ENCODE measurements at places on chromosomes 4 and X.
A peak's percentile ranks its signal among the peaks of the same experiment; 100 is the strongest.

- DNase-seq, result peak; percentile 64
These were observed 250.7 kb downstream of the NAP1L3 start for GRCh38 chrX:93422693-93423092.

DNA sequence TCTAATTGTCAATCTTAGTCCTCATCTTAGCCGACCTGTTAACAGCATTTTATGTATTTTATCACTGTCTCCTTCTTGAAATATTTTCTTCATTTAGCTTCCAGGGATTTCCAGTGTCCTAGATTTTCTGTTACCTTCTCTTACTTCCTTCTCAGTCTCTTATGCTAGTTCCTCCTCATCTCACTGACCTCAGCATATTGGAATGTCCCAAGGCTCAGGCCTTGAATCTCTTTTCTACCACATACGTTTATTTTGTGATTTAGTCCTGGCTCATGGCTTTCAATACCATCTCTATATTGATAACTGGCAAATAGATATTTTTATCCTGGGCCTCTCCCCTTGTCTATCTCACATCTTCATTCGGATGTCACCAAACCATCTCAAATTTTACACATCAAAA is 61.1 kb downstream of the IQCM start:
- DNase-seq, result peak; percentile 76

DNA sequence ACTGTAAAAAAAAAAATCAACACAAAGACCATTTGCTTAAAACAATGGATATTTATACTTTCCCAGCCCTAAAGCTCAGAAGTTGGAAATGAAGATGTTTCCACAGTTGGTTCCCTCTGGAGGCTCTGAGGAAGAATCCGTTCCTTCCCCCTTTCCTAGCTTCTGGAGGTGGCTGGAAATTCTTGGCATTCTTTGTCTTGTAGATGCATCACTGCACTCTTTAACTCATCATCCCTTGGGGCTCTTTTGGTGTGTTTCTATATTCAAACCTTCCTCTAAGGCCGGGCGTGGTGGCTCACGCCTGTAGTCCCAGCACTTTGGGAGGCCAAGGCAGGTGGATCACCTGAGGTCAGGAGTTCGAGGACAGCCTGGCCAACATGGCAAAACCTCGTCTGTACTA is 78.7 kb downstream of the VCX3A start:
- DNase-seq, result peak; percentile 72

GRCh38 chr4:107148904-107149303 is 112.8 kb upstream of the DKK2 start:
- peak; percentile 22 for DNase-seq

- no peak for DNase-seq
These were observed 2.1 kb downstream of the HSD17B11 start for GRCh38 chr4:87388901-87389300.

DNA sequence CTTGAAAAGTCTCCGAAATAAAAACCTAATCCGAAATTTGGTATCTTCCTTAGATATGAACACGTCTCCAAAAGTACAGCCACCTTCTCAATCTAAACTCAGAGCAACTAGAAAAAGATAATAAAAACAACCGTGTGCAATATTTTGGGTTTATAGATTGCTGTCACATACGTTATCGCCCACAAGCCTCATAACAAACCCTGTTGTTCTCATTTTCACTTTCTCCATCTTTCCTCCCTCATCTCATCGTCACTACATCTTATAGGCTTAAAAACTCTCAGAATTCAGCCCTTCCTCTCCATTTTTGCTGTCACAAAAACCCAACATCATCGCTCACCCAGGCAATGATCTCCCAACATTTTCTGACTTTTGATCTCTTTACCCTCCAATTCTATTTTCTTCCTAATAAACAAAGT is 448 bp upstream of the SCFD2 start:
- DNase-seq, result no peak

DNA sequence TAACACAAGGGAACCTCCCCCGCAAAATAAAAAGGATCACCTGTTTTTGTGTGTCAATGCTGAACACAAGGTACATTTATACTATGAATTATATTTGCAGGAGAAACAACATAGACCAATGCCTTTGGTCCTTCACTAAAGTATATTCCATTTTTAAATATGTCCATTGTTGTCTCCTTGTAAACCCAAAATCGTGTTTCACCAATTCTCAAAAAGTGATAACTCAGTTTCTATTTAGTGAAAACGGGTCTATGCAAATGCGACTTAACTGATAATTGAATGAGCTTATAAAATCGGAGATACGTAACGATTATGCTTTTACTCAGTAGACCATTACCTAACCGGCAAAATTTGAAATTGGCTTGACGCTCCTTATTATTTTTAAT is 2.1 kb downstream of the BRWD3 start:
- no peak for DNase-seq

DNA sequence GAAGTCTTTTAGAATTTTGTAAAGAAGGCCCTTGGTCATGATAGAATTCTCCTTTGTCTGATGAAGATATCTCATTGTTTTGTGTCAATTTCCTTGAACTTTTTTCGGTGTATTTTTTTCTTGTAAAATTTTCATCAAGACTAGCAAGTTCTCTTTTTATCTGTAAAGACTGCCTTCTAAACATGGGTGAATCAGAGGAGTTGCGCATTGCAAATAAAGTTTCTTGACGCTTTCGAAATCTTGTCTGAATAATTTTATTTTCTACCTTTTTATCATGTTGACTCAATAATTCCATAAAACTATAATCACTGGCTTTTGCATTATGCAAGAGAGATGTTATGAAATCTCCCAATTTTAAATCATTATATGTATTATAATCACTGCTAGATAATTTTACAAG is 66.2 kb downstream of the NCAPG start:
- no peak for DNase-seq

- peak; percentile 69 for DNase-seq
These were observed 892.4 kb upstream of the TENM3 start for GRCh38 chr4:181350615-181351415.

GRCh38 chrX:45295259-45295986 is 94.7 kb upstream of the DIPK2B start:
- no peak for DNase-seq

GRCh38 chrX:98191003-98191402 is 1307.3 kb downstream of the RPA4 start:
- DNase-seq, result no peak

DNA sequence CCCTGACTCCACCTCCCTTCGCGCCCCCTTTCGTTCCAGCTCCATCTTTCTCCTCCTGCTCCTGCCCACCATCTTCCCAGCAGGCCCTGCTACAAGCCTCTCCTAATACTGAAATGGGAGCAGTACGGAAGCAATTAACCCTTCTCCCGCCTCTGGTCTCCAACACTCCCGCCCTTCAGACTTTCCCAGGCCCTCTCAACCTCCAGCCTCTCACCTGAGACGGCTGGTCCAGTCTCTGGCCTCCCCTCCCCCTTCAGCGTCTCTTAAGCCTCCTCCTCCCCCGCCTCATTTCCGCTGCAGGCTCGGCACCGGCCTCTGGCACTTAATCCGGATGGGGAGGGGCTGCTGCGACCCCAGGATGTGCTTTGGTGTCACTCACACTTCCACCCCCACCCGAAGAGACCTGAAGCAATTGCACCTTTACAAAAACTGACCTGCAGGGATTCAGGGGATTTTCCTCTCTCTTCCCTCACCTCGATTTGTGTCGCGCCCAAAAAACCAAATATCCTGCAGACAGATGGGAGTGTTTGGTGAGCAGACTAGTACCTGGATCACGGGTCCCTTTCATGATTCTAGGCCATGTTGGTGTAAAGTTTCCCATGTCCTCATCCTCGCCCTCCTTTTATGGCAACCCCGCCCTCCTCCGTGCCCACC is 657 bp downstream of the TCEAL8 start:
- peak; percentile 98 for DNase-seq

DNA sequence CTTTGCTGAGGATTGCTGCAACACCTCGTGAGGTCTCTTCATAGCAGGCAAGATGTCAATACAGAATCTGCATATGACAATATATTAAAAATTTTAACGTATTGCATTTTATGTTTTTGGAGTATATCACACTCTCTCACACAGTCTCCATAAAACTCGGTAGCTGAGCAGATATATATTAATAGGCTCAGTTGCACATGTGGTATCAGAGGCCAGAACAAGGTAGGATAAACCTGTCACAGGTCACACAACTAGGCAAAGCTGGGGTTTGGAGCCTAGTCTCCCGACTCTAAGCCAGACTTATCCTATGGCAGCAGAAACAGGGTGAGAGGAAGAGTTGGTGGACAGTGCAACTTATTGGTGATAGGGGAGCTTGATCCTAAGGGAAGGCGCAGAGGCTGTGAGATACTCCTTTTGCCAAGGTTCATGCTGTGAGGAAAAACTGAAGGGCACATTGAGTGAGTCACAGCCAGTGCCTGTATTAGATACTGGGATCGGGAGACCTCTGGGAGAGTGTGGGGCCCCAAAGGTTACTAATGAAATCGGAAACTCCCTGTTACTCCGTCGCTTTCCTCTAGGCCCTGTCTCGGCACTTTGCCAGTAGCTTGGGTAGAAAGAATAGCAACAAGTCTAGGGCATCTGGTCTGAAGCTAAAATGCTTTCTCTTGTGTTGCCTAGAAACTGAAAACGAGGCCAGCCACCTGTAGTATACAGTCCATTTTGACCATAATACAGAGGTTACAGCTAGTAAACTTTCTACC is 195.7 kb downstream of the ARHGAP10 start:
- DNase-seq, result peak; percentile 4

GRCh38 chr4:70152088-70152487 is 1.9 kb upstream of the PRR27 start:
- no peak for DNase-seq

- DNase-seq, result no peak
These were observed 424.2 kb downstream of the PDGFC start for GRCh38 chr4:156547439-156547838.

DNA sequence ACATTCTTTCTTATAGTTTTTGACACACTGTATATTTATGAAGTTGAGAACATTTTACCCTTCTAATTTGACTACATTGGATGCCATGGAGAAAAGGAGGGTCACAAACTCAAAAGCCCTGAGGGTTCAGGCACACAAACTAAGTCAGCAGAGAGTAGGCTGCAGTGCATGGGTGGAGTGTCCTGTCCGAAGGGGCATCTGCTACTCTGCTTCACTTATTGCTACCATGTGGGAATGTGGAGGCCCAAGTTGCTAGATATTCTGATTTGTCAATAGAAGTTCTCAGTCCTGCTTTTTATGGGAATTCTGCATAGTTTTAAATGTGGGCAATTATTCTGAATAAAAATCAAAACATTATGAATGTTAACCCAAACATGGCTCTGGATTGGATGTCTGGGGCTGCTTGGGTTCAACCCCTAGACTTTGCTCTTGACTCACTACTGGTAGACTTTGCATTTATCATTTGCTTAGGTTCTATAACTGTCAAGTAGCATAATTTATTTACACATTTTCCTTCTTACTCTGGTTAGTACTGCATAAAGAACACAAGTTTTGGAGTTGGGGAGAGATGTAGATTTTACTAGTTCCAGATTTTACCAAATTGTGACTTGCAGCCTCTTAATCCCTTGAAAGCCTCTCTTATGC is 255.1 kb downstream of the SPRY1 start:
- no peak for DNase-seq

- DNase-seq, result no peak
These were observed 379.5 kb upstream of the MAD2L1 start for GRCh38 chr4:120446051-120446567.

DNA sequence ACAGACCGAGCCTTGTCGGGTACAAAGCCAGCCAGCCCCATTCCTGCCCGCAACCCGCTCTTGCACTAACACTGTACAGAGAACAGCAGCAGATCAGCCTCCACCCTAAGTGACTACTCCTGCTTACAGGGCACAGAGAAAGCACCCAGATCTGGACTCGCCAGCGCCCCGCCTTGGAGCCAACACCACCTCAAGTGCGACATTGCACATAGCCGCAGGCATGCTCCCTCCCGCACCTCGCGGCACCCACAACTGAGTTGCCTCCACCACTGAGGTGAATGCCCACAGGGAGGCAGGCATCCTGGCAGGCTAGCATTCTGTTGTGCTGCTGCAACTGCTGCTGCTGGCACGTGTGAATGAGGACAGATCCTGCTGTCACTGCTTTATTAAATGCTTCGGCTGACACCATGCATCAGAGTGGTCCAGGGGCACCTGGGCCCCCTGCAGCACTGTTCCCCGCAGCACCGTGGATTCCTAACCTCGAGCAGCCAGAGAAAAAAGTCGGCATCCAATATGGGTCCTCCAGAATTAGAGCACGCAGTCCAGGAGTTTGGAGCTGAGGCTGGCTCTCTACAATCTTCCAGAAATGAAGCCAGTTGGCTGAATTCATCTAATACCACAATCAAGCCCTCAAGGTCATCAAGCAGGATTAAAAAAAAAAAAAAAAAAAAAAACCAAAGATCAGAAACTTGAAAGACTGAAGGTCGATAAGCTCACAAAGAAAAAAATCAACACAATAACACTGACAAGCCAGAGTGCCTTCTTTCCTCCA is 352.9 kb downstream of the GASK1B start:
- DNase-seq, result no peak

DNA sequence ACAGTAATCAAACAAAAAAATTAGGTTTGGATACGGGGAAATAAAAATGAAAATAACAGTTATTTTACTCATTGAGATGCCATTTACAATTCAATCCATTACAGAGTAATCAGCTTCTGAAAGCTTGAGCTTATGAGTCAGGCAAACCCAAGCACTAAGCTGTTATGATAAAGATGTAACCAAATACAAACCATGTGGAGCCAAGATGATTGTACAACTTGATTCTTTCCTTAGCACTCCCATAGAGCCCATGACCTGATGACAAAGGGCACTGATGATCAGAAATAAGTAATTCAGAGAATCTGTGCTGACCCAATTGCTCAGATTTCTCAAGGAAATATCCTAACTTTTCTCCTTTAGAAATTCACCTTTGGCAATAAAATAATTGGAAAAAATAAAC is 40.5 kb upstream of the PRKG2 start:
- no peak for DNase-seq

DNA sequence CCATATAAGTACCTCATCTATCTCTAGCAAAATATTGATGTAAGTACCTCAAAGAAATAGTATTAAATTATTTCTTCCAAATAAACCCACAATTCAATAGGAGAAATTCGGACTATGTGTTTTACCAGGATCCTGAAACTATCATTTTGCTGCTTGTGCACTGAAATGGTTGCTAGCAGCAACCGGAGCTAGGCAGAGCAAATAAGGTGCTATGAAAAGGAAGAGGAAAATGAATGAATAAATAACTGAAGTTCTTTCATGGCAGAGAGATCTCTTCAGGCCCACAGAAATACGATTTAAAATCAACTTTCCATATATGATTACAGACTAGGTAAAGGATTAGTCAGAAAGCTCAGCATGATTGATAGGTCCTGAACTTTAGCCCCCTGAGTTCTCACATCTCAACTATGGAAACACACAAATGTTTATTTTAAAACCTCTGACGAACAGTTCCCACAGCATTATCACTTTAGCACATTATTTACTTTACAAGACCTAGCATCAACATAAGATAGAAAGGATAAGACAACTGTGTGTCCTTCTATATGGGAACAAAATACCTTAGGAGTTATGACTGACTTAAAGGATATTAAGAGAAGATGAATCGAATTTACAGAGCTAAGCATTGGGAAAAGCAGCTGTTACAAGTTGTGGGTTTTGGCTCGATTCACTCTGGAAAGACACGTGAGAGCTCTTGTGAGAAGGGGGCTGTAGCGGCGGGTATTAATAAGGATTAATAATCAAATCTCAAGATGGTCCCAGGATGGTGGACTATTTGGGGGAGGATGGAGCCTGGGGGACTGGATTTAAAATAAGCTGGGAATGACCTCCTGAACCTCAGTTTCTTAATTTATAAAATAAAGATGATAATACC is 104.3 kb downstream of the CORIN start:
- no peak for DNase-seq
